ENCODE measurements at places on chromosomes 1 and 21.

DNA sequence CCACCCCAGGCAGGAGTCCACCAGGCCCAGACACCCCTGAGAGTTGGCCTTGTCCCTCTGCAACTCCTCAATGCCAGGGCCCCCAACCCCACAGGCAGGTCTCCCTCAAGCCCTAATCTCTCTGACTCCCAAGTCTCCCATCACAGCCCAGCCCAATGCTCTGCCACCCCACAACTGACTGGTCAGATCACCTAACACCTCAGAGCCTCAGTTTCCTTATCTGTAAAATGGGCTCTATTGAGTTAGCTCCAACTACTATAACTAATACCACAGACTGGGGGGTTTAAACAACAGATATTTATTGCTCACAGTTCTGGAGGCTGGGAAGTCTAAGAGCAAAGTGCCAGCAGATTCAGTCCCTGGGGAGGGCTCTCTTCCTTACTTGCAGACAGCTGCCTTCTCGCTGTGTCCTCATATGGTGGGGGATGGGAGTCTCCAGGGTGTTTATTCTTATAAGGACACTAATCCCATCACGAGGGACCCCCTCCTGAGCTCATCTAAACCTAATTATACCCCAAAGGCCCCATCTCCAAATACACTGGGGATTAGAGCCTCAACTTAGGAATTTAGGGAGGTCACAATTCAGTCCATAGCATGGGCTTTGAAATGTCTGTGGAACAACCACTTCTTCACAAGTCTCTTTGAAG is 34.9 kb upstream of the ZC3H12A start:
- DNase-seq = no peak

DNA sequence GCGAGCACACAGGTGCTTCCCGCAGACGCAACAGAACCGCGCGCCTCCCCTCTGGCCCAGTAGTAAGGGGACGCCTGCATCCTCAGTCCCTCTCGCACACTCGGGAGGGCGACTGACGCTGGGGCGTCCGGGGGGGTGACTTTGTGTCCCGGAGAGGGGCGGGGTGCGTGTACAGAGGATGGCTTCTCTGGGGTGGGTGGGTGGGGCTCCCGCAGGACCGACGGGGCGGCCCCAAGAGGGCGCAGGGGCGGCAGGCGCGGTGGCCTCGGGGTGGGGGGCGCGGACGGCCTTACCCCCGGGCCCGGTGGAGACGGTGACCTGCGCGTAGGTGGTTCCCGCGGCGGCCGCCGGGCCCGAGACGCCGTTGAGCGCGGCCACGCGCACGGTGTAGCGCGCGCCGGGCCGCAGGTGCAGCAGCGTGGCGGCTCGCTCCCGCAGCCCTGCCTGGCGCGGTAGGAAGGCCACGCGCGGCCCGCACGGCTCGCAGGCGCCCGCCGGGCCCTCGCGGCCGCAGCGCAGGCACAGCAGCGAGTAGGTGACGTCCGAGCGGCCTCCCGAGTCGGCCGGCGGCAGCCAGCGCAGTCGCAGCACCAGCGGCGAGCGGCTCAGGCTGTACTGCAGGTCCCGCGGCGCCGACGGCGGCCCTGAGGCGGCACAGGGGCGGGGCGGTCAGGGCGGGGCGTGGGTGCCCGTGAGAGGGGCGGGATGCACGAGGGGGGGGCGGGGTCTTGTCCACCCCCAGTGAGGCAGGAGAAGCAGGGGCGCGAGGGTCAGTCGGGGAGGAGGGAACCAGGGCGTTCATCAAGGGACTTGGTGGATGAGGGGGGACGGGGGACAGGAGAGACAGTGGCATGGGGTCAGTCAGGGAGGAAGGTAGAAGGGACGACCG is 12.1 kb downstream of the EPHA10 start:
- peak; percentile 38 for DNase-seq

- peak; percentile 11 for DNase-seq
These were observed 308.5 kb upstream of the ADAMTS5 start for GRCh38 chr21:27275294-27275927.

DNA sequence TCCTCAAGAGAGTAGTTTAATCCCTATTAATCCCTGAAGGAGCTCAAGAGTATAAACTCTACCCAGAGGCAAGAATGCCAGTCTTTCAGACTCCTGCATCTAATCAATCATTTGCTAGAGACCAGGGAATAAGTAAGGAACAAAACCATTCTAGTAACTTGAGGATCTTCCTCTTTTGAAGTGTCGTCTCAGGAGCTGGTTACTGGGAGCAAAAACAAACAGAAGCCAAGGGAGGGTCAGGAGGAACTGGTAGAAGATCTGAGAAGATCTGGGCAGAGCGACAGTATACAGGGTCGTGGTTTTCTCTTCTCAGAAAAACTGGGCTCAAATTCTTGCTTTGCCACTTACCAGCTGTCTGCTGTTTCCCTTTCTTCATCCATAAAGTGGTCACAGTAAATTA is 69.3 kb downstream of the RPS6KA1 start:
- DNase-seq = no peak

GRCh38 chr1:218996362-218996761 is 177.3 kb upstream of the LYPLAL1 start:
- DNase-seq = no peak

- no peak for DNase-seq
These were observed 27.9 kb downstream of the DOP1B start for GRCh38 chr21:36184545-36184944.

- DNase-seq = peak; percentile 38
These were observed 99.0 kb upstream of the HNRNPU start for GRCh38 chr1:244963231-244963826.

- no peak for DNase-seq
These were observed 357.6 kb downstream of the TGFB2 start for GRCh38 chr1:218702775-218703174.

- DNase-seq = no peak
These were observed 254.0 kb upstream of the RUNX1 start for GRCh38 chr21:35303085-35303484.

- no peak for DNase-seq
These were observed 4.4 kb downstream of the TMEM200B start for GRCh38 chr1:29119121-29119929.

DNA sequence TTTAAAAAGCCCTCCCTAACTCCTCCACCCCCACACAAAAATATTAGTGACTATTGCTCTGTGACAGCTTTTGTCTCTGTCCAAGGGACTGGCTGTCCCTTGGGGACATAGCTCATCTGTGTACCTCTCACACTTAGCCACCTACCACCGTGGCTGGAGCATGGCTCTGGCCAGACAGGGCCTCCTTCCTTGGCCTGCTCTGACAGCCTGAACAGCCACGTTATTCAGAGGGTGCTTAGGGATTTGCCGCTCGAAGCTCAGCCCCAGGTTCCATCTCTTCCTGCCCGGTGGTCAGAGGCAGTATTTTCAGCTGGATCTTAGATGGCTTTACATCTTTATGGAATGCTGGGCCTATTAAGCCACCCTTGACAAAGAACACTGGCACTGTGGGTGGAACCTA is 6.1 kb upstream of the CELSR2 start:
- DNase-seq = no peak

DNA sequence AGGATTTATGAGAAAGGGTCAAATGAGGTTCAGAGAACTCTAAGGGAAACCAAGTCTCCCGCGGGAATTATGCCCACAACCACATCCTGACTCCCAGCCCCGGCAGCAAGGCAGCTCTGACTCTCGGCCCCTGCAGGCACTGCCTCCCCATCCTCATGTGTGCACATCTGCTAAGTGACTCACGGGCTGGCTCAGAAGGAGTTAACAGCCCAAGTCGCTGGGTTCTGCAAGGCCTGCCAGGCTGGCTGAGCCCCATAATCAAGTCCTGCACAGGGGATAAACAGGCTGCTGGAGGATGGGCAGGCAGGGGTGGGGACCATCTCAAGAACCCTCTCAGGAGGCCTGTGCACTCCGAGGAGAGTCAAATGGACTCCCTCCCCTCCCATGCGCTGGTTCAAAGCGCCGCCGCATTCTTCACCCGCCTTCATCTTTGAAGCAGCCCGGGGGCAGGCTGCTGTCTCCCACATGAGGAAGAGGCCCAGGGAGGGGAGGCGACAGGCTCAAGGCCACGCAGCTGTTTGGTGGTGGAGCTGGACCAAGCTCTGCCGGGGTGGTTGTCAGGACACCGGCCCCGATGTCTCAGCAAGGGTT is 344.3 kb downstream of the MATN1 start:
- no peak for DNase-seq

GRCh38 chr1:106344494-106344893 is 712.0 kb upstream of the PRMT6 start:
- no peak for DNase-seq

DNA sequence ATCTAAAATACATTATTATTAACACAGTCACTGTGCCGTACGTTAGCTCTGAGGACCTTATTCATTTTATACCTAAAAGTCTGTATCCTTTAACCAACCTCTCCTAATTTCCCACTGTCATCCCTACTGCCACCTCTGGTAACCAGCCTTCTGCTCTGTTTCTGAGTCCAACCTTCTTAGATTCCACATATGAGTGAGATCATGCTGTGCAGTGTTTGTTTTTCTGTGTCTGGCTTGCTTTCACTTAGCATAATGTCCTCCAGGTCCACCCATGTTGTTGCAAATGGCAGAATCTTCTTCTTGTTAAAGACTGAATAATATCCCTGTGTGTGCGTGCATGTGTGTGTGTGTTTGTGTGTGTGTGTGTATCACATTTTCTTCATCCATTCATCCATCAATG is 64.2 kb downstream of the ETS2 start:
- DNase-seq = no peak

- DNase-seq = no peak
These were observed 972 bp downstream of the CFAP410 start for GRCh38 chr21:44337941-44338895.

GRCh38 chr21:46457801-46458314 is 833 bp upstream of the DIP2A start:
- DNase-seq = peak; percentile 35

DNA sequence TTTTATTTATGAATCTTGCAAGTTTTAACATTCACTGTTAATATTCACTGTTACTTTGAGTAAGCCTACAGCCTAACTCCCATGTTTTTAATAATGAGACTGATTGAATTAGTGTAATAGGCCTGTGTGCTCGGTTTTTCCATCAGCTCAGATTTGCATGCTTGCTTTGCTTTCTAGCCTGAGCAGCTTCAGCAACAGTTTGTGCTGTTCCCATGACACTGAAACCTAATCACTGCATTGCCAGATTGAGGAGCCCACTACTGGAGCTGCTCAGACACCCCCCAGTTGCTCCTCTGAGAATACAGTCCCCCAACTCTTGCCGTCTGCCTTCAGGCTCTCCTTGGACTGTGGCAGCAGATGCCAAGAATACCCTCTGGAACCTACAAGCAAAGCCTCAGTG is 695.4 kb downstream of the BRINP3 start:
- no peak for DNase-seq

DNA sequence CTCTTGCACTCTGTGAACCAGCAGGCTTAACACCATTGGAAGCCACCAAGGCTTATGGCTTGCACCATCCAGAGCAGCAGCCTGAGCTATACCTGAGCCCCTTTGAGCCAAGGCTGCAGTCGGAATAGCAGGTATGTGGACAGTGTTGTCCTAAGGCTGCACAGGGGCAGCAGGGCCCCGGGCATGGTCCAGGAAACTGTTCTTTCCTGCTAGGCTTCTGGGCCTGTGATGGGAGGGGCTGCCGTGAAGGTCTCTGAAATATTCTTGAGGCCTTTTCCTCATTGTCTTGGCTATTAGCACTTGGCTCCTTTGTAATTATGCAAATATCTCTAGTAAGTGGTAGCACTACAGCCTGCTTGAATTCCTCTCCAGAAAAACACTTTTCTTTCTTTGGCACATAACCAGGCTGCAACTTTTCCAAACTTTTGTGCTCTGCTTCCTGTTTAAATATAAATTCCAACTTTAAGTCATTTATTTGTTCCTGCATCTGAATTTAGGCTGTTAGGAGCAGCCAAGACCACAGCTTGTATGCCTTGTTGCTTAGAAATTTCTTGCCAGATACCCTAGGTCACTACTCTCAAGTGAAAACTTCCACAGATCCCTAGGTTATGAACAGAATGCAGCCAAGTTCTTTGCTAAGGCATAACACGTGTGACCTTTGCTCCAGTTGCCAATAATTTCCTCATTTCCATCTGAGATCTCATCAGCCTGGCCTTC is 5.2 kb downstream of the KRTAP20-4 start:
- DNase-seq = no peak

DNA sequence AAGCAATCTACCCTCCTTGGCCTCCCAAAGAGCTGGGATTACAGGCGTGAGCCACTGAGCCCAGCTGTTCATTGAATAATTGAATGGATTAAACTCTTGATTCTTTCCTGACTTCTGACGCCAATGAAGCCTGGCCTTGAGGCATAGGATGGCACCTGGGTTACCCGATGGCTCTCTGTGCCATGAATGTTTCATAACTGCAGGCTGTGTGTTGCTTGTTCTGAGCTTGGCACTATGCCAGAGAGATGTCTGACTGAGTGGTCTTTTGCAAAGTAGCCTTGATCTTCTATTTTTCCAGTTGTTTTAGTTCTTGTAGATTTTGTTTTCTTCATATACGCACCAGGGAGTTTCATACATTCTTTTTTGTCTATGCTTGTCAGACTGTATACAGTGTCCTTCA is 38.5 kb upstream of the AK4 start:
- no peak for DNase-seq

GRCh38 chr1:161190962-161191521 is 7.8 kb downstream of the ADAMTS4 start:
- no peak for DNase-seq

DNA sequence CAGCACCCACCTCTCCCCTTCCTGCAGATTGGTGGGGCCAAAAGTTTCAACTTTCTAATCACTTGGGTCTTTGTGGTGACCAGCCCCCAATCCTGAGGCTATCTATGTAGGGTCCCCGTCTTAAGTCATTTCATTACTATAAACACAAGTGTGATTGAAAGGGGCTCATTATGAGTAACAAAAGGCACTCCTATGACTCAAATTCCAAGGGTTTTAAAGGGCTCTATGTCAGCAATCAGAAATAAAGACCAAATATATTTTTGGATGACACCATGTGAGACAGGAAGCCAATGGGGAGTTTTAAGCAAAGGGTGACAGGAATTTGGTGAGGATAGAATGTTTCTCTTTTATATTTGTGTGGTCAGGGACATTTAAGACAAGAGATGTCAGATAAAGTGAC is 6.2 kb downstream of the ERO1B start:
- DNase-seq = no peak

GRCh38 chr1:214259353-214259977 is 21.5 kb upstream of the SMYD2 start:
- DNase-seq = peak; percentile 66

- DNase-seq = no peak
These were observed 228.6 kb upstream of the LYPLAL1 start for GRCh38 chr1:218945050-218945449.

- peak; percentile 84 for DNase-seq
These were observed 99.8 kb downstream of the INTS7 start for GRCh38 chr1:211935448-211935970.
